ENCODE measurements at places on chromosomes 5 and 9.

- DNase-seq, result no peak
Observed at GRCh38 chr5:78886341-78887230, 98.5 kb downstream of the ARSB start.

GRCh38 chr5:172646716-172647285 lies 5.7 kb downstream of the NEURL1B start:
- DNase-seq, result peak; percentile 31

GRCh38 chr5:158461240-158461854 lies 602.4 kb upstream of the CLINT1 start:
- DNase-seq, result no peak

DNA sequence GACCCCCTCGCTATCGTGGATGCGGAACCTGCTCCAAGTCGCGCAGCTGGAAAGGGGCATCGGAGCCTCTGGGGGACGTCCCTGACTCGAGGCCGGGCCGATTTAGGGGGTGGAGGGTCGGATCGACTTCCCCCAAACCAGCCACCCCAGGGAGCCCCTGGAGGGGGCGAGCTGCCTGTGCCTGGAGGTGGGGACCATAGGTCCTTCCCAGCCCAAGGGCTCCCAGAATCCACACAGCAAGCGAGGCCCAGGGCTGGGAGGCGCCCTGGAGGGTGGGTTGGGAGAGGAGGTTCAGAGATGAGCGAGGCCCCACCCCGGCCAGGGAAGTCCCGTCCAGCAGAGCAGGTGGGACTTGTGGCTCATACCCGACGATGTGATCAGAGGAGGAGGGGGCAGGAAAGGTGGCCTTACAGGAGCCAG lies 147.6 kb downstream of the GAPVD1 start:
- no peak for DNase-seq

DNA sequence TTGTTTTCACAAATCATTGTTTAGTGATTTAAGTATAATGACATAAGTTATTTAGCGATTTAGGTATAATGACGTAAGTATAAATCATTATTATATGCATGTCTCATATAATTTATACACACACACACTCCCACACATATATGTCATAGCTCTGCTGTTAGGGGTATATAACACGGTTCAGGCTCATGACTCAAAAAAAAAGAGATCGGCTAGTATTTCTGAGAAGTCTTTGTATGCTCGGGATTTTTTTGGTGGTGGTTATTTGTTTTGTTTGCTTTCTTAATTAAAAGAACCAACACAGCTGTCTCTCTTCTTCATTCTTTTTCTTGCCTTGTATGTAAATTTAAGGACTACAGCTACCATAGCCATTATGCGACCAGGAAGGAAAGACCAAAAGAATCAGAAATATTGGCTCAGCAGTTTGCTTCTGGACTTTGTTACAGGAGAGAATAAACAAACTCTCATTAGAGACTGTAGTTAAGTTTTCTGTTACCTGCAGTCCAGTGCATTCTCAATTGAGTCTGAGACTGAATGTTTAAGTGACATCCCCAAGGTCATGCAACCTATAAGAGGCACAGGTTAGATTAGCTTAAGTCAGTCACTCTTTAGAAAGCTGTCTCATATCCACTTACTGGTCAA lies 83.2 kb upstream of the NREP start:
- no peak for DNase-seq

DNA sequence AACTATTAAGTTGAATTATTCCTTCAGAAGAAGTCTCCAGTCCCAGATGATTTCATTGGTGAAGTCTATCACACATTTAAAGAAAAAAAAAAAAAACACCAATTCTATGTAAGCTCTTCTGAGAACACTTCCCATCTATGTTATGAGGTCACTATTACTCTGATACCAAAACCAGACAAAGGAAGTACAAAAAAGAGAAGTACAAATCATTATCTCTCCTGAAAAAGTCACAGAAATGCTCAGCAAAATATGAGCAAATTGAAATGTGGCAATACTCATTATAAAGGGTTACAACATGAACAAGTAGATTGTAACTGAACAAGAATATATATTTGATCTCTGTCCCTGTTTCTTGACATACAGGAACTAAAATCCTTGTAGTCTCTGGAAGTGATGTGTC lies 280.4 kb downstream of the TLE1 start:
- DNase-seq, result no peak

DNA sequence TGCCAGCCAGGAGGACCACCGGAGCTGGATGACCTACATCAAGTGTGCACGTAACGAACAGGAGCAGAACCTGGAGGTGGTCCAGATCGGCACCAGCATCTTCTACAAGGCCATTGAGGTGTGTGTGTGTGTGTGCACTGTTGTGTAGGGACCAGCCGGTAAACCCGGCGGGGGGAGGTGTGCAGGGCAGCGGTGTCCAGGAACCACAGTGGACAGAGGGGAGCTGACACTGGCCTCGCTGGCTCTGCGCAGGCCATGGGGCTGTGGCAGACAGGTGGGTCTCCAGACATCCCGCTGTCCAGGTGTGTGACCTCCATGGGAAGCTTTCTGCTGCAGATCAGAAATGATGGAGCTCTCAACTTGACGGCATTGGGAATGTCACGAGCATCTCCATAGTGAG lies 3.8 kb downstream of the PRDM12 start:
- no peak for DNase-seq

- DNase-seq, result no peak
Observed at GRCh38 chr5:81819556-81820317, 68.8 kb upstream of the SSBP2 start.

DNA sequence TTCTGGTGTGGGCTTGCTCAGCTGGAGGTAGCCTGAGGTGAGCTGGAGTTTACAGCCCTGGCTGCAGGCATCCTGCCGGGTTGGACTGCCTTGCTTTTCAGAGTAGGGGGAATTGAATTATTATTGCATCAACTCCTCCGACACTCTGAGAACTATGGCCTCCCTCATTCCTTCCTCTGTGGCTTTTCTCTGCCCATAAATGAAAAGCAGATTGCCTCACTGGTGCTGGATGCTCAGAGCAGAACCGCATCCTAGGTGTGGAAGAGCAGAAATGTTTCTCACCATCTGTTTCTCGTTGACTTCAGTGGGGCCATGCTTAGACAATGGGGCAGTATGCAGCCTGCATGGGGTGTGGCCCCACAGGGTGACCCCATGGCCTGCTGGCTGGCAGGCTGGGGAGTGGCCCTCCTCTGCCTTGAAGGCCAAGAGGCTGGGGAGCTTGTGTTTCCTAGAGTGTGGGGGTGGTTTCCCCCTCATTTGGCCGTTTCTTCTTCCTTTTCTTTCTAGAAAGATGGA lies 27.3 kb upstream of the TGFBI start:
- DNase-seq, result peak; percentile 93

GRCh38 chr5:78634634-78635033 lies 13.9 kb downstream of the LHFPL2 start:
- DNase-seq, result no peak

GRCh38 chr9:109974918-109975276 lies 194.9 kb downstream of the PALM2AKAP2 start:
- DNase-seq, result no peak

- DNase-seq, result peak; percentile 29
Observed at GRCh38 chr5:97009212-97009898, 73.5 kb downstream of the LNPEP start.
